Memory B cell (primary cell): ENCODE measurements at places on chromosomes 1 and 21.

- peaks cover 15% of the 10 kb centered on the region for H3K27me3 ChIP-seq
- no peak overlapping the region for H3K4me3 ChIP-seq
- no peak for DNase-seq
- H3K27ac ChIP-seq, result no peak overlapping the region
- no peaks in the 10 kb centered on the region for H3K36me3 ChIP-seq
Observed at GRCh38 chr1:112256411-112256810, 139.6 kb upstream of the CTTNBP2NL start.

GRCh38 chr1:111507411-111508201 is 4.2 kb upstream of the ADORA3 start:
- no peaks in the 10 kb centered on the region for H3K27me3 ChIP-seq
- peak overlapping the region; percentile 49 for H3K27ac ChIP-seq
- peak overlapping the region; percentile 85 for H3K4me3 ChIP-seq
- H3K36me3 ChIP-seq, result no peaks in the 10 kb centered on the region
- DNase-seq, result peak; percentile 73

GRCh38 chr21:43894206-43894577 is 29.2 kb downstream of the AGPAT3 start:
- peaks cover 9% of the 10 kb centered on the region for H3K36me3 ChIP-seq
- H3K4me3 ChIP-seq, result peak overlapping the region; percentile 73
- DNase-seq, result no peak
- no peaks in the 10 kb centered on the region for H3K27me3 ChIP-seq
- peak overlapping the region; percentile 72 for H3K27ac ChIP-seq
- H3K4me1 ChIP-seq, result peaks cover 17% of the 10 kb centered on the region

DNA sequence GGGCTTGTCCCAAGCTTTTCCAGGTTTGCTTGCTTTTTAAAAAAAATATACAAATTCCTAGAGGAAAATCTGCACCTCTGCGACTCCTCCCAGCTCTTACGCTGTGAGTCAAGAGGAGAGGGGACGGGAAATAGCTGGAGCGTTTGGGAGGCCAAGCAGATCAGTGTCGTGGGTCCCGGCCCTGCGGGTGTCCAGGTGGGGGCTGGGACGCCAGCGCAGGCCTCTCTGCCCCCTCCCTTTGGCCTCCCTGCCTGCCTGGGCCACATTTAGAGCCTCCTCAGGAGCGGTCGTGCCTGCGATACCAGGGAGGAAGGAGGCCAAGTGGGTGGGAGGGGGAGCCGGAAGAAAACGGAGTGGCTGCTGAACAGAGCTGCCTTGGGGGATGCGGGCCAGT is 9.0 kb downstream of the WNT4 start:
- no peak overlapping the region for H3K4me3 ChIP-seq

DNA sequence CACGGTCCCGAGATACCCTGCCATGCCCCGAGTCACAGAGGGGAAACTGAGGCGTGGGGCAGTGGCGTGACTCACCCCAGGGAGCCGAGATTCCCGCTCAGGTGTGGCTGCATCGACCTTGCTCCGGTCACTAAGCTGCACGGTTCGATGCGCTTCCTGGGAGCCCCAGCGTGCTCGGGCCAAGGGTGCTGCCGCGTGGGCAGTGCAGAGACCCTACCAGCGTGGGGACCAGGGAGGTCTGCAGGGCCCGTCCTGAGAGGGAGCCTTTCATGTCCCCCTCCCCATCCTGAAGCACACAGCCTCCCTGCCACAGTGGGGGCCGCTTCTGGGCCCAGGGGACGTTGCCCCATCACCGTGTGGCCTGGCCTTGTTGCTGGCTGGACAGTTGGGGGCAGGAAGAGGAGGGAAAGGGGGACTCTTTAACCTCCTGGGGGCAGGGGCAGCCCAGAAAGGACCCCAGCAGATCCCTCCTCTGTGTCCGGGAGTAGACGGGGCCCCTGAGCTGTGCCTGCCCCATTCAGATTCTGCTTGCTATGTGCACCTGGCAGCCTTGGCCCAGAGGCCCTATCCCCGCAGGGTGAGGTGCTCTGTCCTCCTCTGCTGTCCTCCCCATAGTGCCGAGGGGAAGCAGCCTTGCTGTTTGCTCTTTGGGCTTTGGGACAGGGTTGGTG is 52.3 kb downstream of the COL18A1 start:
- no peak overlapping the region for H3K4me3 ChIP-seq
- peaks cover 5% of the 10 kb centered on the region for H3K27me3 ChIP-seq
- no peak overlapping the region for H3K27ac ChIP-seq
- DNase-seq, result no peak
- no peaks in the 10 kb centered on the region for H3K36me3 ChIP-seq
- peaks cover 3% of the 10 kb centered on the region for H3K4me1 ChIP-seq

GRCh38 chr1:19689856-19690255 is 25.2 kb downstream of the HTR6 start:
- no peak for DNase-seq
- no peak overlapping the region for H3K4me3 ChIP-seq

- H3K4me3 ChIP-seq, result no peak overlapping the region
- peaks cover 3% of the 10 kb centered on the region for H3K4me1 ChIP-seq
- H3K27ac ChIP-seq, result no peak overlapping the region
- no peak for DNase-seq
- no peaks in the 10 kb centered on the region for H3K27me3 ChIP-seq
- H3K36me3 ChIP-seq, result peaks cover 18% of the 10 kb centered on the region
Observed at GRCh38 chr1:15908597-15908996, 61.1 kb downstream of the SPEN start.

DNA sequence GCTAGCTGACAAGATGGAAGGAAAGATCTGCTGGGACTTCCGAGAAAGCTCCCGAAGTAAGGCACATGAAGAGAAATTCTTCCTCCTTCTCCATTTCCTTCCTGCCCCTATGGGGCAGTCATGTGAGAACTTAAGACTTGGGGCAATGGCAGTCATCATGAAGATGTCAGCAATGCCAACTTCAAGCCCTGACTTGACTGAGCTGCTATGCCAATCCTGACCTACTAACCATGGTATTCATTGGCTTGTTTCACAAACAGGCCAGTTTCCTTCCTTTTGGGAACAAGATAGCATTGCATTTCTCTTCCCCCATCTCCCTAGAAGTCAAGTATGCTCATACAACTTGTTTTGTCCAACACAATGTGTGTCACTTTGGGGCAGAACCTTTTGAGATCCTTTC is 25.5 kb downstream of the GRIK1 start:
- H3K27ac ChIP-seq, result no peak overlapping the region
- no peaks in the 10 kb centered on the region for H3K4me1 ChIP-seq
- no peaks in the 10 kb centered on the region for H3K36me3 ChIP-seq
- no peak overlapping the region for H3K4me3 ChIP-seq
- H3K27me3 ChIP-seq, result peaks cover 3% of the 10 kb centered on the region

GRCh38 chr1:63435161-63435560 is 67.7 kb downstream of the ALG6 start:
- peaks cover 9% of the 10 kb centered on the region for H3K36me3 ChIP-seq
- DNase-seq, result no peak
- no peaks in the 10 kb centered on the region for H3K4me1 ChIP-seq
- no peaks in the 10 kb centered on the region for H3K27me3 ChIP-seq
- no peak overlapping the region for H3K27ac ChIP-seq
